ENCODE measurements at places on chromosomes 12 and 14.

DNA sequence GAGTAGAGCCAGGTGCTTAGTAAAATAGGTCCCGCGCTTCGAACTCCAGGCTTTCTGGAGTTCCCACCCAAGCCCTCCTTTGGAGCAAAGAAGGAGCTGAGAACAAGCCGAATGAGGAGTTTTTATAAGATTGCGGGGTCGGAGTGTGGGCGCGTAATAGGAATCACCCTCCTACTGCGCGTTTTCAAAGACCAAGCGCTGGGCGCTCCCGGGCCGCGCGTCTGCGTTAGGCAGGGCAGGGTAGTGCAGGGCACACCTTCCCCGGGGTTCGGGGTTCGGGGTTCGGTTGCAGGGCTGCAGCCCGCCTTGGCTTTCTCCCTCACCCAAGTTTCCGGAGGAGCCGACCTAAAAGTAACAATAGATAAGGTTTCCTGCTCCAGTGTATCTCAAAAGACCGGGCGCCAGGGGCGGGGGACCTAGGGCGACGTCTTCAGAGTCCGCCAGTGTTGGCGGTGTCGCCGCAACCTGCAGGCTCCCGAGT lies 3.6 kb downstream of the SSTR1 start:
- H3K4me3 ChIP-seq, result no peak overlapping the region
- no peak overlapping the region for H3K27ac ChIP-seq
- DNase-seq, result no peak

- H3K4me3 ChIP-seq, result peak overlapping the region; percentile 67
- no peak for DNase-seq
- H3K27me3 ChIP-seq, result no peaks in the 10 kb centered on the region
- peak overlapping the region; percentile 84 for H3K27ac ChIP-seq
Observed at GRCh38 chr14:23301969-23302289, 730 bp downstream of the PPP1R3E start.

DNA sequence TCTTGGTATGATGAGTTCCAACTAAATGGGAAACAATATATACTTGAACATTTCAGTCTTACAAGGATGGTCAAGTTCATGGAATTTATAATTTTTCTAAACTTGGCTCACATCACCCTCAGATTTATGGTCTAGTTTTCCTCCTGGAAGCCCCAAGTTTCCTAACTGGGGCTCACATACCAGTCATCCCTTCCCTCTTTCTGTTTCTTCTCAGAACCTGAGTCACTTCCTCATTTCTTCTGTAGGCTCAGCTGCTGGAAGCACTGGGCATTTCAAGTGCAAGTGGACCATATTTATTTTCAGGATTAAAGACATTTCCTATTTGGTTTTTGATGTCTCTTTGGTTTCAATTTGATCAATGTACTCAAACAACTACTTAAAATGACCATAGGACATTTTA lies 55.4 kb downstream of the GRIP1 start:
- no peaks in the 10 kb centered on the region for H3K36me3 ChIP-seq
- peak overlapping the region; percentile 67 for H3K27ac ChIP-seq
- H3K27me3 ChIP-seq, result no peaks in the 10 kb centered on the region
- H3K4me1 ChIP-seq, result peaks cover 71% of the 10 kb centered on the region
- DNase-seq, result no peak

DNA sequence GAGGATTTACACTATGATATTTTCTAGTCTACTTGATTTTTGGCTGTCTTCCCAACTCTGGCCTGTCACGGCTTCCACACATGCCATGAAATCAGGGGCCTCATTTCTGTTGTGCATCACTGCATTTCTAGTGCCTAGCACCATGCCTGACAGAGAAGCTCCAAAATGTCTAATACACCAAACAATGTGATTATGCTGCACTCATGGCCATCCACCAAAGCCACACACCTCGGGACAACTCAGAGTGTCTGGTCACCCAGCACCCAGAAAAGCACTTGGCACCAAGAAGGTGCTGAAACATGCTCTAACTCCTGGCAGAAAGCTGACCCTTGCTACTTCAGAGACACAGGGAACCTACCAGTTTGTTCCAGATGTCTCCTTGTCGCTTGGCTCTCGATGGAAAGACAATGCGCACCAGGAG lies 11.3 kb downstream of the GCN1 start:
- DNase-seq, result no peak
- no peak overlapping the region for H3K4me3 ChIP-seq
- no peaks in the 10 kb centered on the region for H3K27me3 ChIP-seq
- peaks cover 10% of the 10 kb centered on the region for H3K4me1 ChIP-seq
- H3K36me3 ChIP-seq, result peaks cover 52% of the 10 kb centered on the region

DNA sequence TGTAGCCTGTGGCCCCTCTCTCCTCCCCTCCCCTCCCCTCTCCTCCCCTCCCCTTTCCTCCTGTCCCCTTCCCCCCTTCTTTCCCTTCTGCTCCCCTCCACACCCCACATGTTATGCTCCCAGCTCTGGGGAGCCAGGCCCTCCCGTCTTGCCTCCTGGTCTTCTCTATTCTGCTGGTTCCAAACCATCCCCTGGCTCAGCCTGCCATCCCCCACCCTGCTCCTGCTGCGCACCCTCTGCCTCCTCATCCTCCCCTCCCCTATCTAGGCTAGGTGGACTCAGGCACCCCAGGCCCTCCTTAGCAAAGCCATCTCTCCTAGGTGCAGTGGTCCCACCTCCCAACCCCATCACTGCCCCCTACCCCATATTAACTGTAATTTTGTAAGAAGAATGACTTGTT lies 99.5 kb downstream of the CALM1 start:
- no peaks in the 10 kb centered on the region for H3K36me3 ChIP-seq
- DNase-seq, result no peak
- no peaks in the 10 kb centered on the region for H3K4me1 ChIP-seq
- H3K4me3 ChIP-seq, result no peak overlapping the region

- H3K4me1 ChIP-seq, result peaks cover 5% of the 10 kb centered on the region
- H3K27me3 ChIP-seq, result no peaks in the 10 kb centered on the region
- DNase-seq, result no peak
Observed at GRCh38 chr12:69500631-69501030, 30.4 kb downstream of the FRS2 start.

GRCh38 chr12:30624009-30624408 lies 71.7 kb downstream of the IPO8 start:
- no peaks in the 10 kb centered on the region for H3K27me3 ChIP-seq
- H3K27ac ChIP-seq, result no peak overlapping the region
- no peak overlapping the region for H3K4me3 ChIP-seq
- H3K4me1 ChIP-seq, result no peaks in the 10 kb centered on the region
- no peaks in the 10 kb centered on the region for H3K36me3 ChIP-seq
- no peak for DNase-seq

DNA sequence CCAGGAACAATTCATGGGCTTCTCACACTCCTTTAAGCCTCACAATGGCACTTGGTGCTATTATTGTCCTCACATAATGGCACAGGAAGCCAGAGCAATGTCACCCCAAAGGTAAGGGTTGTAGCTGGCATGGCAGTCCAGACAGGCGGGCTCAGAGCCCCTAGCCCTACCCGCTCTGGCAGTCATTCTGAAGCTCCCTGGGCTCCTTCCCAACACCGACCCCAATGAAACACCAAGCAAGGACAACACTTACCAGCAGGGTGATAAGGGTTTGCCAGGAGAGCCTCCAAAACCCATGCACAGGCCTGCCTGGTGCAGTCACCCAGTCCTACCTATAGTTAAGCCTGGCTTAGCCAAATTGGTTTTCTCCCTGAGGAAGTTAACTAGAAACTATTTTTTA lies 30.8 kb downstream of the MAX start:
- no peak for DNase-seq
- no peaks in the 10 kb centered on the region for H3K4me1 ChIP-seq
- H3K4me3 ChIP-seq, result no peak overlapping the region

All from GM12878 (cell line).